ENCODE measurements at places on chromosomes 6 and 20.

DNA sequence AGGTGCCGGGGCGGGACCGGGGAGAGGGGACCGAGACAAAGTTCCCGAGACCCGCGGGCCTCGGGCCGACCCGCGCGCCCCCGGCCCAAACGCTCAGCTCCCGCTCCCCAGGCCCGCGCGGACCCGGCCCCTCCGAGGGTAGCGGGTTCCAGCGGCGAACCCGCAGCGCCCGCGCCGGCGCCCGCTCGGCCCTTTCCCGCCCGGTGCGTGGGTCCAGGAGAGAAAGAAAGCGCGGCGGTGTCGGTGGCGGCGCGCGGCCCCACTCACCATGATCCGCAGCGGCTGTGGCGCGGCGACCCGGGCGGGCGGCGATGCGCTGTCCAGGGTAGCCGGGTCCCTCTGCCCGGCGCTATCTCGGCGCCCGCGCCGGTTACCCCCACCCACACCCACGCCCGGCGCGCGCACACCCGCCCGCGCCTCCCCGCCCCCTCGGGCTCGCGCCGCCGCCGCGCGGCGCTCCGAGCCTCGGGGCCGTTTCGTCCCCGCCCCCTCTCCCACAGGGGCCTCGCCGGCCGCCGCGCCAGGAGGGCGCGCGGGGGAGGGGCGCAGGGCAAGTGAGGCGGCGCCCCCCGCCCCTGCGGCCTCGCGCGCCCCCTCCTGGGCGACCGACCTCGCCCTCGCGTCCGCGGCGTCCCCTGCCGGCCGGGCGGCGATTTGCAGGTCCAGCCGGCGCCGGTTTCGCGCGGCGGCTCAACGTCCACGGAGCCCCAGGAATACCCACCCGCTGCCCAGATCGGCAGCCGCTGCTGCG is at the start of gene ELOVL2:
TSS of gene ELOVL2 (minus strand) at position 345 of the 751 bp plus-strand sequence. CDS start at position 270, 75 bp downstream.
- DNase-seq, result peak; percentile 28

- DNase-seq, result no peak
Observed at GRCh38 chr20:47786765-47787107, 1.5 kb upstream of the SULF2 start.

DNA sequence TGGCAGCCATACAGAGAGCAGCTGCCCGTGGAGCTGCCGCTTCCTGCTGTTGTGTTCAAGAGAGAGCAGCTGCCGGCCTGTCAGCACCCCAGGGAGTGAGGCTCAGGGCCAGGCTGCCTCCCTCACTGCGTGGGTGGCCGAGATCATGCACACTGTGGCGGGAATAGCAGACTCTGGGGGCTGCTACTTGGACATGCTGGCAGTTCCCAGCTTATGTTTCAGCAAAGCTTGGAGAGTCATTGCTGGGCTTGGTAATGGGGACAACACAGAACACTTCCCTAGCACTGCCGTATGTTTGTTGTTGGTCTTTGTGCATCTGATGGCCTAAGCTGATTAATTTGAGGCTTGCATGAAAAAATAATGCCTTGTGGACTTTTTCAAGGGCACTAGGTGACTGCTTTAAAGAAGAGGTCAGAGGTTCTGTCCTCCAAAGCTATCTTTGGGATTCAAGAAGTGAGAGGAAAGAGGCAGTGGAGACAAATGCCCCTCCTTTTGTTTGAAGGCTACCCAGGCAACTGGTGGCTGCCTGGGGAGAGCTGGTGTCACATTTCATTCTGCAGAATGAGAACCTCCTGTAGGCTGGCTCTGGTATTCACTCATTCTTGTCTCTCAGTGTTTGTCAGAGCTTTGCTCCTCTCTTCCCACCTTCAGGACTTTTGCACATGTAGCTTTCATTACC is 18.8 kb downstream of the MRAP2 start:
- peak; percentile 25 for DNase-seq

DNA sequence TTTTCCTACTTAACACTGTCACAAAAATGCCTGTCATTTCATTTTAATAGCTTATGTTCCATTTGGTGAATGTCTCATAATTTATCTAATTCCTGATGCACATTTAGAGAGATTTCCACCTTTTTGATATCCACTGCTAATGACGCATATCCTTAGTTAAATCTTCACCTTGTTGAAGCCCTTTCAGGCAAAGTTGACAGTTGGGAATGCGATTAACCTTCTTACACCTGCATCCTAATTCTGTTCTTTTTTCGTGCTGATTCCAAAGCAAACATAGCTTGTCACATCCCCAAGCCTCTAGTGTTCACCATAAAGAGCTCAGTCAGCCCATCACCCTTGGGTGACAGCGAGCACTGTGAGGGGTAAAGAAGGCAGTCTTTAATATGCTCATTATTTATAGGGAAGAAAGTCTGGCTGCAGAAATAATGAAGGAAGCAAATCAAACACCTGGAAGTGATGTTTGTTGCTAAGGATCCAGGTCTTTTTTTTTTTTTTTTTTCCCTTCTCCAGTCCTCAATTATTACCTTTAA is 205.6 kb downstream of the DTNBP1 start:
- no peak for DNase-seq

GRCh38 chr6:44201638-44202303 is 15.0 kb upstream of the MYMX start:
- no peak for DNase-seq

GRCh38 chr6:71082033-71082650 is 125.3 kb upstream of the B3GAT2 start:
- DNase-seq, result peak; percentile 3

DNA sequence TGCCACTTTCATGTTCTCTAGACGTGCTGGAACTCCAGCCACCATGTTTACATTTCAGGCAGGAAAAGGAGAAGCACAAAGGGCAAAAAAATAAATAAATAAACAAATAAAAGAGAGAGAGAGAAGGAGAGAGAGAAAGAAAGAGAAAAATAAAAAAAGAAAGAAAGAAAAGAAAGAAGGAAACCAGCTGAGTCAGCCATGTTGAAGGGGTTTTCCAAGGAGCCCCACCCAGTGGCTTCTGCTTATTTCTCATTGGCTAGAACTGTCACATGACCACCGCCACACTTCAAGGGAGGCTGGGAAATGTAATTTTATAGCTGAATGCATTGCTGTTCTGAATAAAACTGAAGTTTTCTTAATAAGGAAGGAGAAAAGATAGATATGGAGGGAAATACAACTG is 71.1 kb downstream of the BFSP1 start:
- peak; percentile 39 for DNase-seq

DNA sequence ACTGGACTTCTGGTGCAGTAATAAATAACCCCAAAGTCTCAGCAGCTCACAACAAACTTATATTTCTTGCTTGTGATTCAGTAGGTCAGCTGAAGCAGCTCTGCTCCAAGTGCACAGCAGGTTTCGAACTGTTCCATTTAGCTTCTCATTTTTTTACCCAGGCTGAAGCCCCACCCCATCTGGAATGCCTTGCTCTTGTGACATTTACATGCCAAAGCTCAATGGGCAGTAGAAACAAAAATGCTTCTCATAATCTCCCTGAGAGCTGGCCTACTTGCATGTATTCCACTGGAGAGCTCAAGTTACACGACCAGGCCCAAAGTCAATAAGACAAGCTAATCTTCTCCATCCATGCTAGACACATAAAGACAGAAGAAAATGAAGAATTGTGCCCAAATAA is 165.2 kb downstream of the HAO1 start:
- DNase-seq, result no peak

- DNase-seq, result no peak
Observed at GRCh38 chr20:59752101-59752586, 147.8 kb downstream of the PHACTR3 start.

GRCh38 chr6:72525821-72526510 is 95.9 kb upstream of the KCNQ5 start:
- DNase-seq, result no peak

DNA sequence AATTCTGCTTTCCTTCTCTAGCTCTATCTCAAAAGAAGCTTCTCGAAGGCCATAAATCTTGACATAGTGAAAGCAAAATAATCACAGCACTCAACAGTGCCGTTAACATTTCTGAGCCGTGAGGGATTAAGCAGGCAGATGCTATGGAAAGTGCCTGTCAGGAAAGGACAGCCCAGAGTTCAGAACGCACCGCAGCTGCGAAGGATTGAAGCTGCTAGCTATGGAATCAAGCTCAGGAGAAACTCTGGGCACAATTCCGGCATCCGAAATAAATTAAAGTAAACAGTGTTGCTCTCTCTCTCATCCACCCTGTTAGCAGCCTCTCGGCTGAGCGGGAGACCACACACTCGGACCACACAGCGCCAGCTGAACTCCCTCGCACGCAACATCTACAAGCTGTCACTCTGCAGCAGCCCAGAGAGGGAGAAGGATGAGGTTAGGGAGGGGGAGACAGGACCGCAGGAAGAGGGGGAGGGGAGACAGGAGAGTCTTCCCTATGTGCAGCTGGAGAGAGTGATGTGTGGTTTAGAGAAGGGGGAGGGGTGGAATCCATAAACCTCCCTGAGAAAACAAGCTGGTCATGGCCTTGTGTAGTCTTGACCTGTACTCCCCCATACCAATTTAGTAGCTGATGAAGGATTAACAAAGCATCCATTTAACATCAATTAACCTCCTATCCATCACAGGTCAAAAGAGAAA is 9.0 kb downstream of the EXOC2 start:
- DNase-seq, result no peak

- DNase-seq, result no peak
Observed at GRCh38 chr6:56659721-56660380, 17.2 kb upstream of the DST start.

- DNase-seq, result no peak
Observed at GRCh38 chr6:125393449-125393858, 91.7 kb upstream of the HDDC2 start.

DNA sequence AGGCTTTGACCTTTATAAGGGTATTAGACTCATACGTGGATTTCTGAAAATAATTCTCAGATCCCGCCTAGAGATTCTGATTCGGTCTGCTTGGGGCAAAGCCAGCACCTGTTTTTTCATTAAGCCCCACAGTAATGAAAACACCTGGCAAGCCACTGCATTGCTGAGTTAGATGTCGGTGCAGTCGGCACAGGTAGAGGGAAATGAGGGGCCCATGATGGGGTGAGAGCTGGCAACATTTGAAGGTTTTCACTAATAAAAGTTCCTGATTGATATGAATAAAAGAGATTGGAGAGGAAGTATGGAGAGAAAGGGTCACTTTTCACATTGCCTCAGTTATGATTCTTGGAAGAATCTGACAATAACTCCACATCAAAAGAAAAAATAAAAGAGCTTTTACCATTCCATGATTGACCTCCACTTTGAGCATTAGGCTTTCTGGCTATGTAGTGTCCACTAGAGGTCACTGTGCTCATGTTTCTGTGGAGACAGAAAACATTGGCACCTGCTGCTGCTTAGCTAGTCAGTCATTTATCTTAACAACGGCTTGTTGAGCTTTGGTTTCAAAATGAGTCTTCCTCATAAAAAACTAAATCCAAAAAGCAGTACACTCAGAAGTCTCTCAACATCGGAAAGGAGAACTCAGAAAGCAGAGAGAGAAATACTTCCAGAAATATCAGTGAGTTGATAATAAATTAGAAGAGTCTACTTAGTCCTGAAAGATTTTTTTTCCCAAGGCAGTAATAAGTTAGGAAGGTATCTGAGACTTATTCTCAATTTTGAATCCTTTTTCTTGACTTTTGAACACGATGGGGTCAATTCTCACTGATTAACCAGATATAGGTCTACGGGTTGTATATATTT is 53.3 kb upstream of the KLHL31 start:
- DNase-seq, result peak; percentile 68

- peak; percentile 16 for DNase-seq
Observed at GRCh38 chr6:169725125-169726048, 1.1 kb upstream of the PHF10 start.

GRCh38 chr6:36914227-36914794 is 28.6 kb downstream of the C6orf89 start:
- peak; percentile 79 for DNase-seq

DNA sequence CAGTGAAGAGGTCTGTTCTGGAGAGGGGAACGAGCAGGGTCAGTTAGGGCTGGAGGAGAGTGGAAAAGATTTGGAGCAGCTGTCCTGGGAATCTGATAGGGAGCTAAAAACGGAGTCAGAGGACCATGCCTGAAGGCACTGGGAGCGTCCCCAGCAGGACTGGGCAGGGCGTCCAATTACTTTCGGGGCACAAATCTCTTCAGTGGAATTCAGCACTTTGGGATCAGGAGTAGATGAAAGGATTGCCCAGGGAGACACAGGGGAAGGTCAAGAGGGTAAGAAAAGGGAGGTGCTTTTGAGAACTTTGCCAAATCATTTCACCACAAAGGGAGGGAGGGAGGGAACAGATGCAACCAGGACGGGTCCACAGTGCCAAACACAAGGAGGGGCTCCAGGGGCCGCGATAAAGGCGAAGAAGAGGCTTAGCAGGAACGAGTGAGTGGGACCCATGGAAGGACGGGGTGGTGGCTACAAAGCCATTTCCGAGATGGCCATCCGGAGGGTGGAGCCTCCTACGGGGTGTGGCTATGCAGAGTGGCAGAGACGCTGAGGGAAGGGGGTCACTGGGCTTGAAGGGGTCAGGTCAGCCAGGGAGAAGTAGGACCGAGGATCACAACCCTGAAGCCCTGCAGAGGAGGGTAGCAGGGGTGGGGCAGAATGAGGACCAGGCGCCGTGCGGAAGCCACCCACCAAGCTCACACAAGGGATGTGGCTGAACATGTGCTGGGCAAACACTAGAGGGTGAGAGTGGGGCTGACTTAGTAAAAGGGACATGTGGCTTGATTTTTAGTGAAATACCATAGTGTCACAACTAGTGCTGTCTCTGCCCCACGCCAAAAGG is 180.0 kb upstream of the RREB1 start:
- DNase-seq, result no peak

GRCh38 chr6:84633771-84634170 is 130.6 kb downstream of the TBX18 start:
- DNase-seq, result no peak

DNA sequence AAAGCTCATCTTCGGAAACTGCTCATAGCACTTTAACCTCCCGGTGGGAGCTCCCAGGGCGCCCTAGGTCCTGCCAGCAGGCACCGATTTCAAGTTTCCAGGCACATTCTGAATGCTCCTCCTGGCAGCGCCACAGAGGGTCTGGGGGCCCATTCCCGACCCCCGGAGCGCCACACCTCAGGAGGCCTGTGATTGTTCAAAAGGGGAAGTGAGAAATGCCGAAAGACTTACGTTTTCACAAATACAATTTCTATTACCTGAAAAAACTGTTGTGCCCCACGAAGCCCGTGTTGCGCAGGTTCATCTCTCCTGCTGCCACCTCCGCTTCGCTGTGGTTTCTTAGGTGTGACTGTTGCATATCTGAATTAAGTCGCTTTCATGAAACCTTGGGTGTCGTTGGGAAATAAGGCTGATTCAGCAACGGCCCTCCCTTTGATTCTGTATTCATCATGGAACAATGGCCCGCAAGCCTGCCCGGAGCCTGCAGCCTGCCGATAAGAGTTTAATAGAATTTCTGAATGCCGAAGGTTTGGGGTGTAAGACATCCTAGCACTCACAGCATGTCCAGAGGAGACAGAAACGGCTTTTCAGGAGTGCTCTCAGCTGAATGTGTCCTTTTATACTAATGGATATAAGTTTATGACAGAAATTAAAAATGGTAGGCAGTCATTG is 1.9 kb upstream of the MYT1 start:
- DNase-seq, result no peak

- DNase-seq, result peak; percentile 94
Observed at GRCh38 chr6:52517502-52518278, 59.2 kb downstream of the TRAM2 start.

- DNase-seq, result no peak
Observed at GRCh38 chr6:34146801-34147592, 1.1 kb upstream of the GRM4 start.

GRCh38 chr6:40338306-40338705 is 248.9 kb downstream of the LRFN2 start:
- DNase-seq, result no peak
